ENCODE measurements at places on chromosomes 11 and 22.

DNA sequence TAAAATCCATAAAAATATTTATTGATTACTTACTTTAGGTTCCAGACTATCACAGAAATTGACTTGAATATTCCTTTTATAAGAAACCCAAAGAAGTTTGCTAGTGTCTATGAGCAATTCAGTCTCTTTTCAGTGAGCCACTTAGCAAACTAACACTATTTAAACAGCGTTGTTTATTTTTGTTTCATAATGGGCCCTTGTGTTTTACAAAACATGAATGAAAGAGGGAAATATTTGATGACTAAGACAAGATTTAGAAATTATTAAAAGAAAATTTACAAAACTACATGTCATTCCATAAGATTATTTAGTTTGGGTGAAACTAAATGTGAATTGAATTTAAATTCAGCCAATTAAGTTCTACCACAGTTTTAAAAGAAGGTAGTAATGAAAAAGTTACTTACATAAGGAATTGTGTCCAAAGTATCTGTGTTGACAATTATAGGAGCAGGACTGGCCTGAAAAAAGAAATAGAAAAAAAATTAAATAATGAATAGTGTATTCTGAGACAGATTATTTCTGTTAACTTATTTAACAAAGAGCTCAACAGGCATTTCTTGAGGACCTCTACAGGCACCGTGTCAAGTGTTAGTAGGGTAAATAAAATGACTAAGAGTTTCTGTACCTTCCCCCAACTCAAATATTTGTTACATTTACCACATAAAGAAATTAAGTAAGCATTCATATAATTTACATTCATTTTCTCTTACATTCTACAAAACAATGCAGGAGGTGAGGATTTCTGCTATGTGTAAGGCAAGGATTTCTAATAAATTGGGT, 964.9 kb upstream of the CCDC90B start:
- no peak for DNase-seq

- DNase-seq = no peak
Measured at GRCh38 chr11:16347928-16348685, 8.2 kb downstream of the SOX6 start.

- no peak for DNase-seq
Measured at GRCh38 chr11:66346476-66347424, 679 bp downstream of the B4GAT1 start.

- DNase-seq = no peak
Measured at GRCh38 chr11:34313099-34313517, 44.7 kb downstream of the ABTB2 start.

DNA sequence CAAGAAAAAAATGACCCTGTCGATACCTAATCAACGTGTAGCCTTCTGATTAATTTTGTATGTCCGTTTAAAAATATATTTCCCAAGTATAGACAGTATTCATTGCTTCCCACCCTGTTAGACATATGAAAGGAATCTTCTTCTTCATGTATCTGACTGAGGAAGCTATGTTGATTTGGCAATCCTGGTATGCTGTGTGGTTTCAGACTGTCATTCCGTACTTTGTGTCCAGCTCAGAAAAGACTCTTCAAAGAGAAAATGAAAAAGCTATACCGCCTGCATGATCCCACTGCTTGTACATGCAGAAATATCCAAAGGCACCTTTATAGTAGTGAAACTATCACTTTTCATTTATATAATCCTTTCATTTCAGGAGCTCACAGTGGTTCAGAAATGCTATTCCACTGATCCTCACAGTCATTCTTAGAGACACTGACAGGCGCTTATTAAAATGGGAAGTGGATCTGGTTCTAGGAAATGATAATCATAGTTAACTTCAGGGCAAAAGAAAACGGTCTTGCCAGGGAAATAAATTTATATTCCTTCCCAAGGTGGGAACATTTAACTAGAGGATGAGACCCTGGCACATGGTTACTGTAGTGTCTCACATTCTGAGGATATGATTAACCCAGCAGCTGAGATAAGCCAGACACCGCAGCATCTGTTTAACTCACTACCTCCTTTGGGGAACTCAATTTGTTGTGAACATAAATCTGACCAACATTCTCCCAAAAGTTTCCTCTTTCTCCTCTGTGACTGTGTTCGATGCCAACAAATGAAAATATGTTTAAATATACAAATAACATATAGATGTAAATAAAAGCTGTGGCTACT, 599.2 kb upstream of the LUZP2 start:
- no peak for DNase-seq

DNA sequence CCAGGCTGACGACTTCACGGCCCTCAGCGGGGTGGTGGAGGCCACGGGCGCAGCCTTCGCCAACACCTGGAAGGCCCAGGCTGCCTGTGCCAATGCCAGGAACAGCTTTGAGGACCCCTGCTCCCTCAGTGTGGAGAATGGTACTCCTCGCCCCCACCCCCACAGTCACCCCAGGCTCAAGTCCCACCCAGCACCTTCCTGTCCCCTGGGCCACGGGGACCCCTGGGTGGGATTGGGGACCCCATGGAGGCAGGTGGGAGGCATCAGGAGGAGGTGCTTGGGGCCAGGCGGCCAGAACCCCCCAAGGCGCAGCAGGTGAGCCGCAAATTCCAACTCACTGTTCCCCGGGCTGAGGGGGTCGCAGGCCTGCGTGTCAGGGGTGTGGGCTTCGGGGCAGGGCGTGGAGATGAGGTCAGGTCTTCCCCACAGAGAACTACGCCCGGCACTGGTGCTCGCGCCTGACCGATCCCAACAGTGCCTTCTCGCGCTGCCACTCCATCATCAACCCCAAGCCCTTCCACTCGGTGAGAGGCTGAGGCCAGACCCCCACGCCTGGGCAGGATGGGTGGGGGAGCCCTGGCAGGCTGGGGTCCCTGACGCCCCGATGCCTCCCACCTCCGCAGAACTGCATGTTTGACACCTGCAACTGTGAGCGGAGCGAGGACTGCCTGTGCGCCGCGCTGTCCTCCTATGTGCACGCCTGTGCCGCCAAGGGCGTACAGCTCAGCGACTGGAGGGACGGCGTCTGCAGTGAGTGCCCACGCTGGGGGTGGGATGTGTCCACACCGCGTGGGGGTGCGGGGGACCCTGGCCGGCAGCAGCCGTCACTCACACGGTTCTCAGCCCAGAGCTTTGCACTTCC, 9.4 kb downstream of the MUC5B start:
- DNase-seq = no peak

DNA sequence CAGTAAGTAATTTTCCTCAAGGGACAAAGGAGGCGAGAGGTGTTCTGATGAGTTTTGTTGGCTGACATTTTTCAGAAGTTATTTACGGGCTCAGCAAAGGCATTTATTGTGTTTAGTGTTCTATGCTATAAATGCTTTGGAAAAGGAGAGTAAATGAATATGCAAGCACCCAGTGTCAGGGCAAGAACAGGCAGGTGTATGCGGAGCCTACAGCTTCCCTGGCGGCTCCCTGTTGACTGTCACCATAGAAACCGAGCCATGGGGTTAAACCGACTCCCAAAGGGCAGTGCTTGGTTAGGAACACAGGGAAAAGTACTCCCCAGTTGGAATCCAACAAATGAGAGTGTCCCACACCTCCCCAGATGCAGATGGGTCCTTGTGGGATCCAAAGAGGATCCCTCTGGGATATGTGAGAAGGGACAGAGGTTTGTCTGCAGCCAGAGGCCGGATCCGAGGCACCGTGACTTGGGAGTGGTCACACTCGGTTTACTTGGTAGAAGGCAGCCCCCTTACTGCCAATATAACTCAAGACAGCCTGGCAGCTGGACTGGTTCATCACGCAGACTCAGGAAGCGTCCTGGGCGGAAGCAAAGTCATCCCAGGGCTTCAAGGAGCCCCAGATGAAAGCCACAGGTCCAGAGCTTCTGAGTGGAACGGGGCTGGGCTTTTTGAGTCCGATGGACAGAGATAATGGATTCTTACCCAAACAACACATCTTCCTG, 329.7 kb downstream of the CTTN start:
- DNase-seq = no peak

DNA sequence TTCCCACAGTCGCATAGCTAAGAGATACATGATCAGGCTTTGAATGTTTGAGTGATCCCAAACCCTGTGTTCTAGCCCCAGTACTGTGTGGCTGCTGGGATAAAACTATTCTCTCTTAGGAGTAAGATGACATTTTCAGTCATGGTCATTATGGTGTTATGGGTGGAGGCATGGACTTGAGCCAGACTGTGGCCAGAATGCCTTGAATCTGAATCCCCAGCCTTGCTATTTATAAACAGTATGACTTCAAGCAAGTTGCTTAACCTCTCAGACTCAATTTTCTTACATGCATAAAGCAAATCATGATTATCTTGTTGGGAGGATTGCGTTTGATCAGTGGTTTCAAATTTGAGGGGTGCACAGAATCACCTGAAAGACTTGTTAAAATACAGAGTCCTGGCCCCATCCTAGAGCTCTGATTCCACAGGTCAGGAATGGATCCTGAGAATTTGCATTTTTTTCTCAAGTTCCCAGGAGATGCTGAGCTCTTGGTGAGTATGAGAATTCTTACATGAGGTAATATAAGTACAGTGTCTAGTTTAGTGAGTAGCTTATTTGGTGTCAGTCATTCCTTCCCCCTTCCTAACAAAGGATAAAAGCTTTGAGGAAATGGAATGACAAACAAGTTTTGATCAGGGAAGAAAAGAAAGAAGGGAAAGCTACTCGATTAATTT, 571.7 kb downstream of the METTL15 start:
- no peak for DNase-seq

GRCh38 chr11:67627812-67628624, 1.7 kb downstream of the NUDT8 start:
- DNase-seq = no peak

DNA sequence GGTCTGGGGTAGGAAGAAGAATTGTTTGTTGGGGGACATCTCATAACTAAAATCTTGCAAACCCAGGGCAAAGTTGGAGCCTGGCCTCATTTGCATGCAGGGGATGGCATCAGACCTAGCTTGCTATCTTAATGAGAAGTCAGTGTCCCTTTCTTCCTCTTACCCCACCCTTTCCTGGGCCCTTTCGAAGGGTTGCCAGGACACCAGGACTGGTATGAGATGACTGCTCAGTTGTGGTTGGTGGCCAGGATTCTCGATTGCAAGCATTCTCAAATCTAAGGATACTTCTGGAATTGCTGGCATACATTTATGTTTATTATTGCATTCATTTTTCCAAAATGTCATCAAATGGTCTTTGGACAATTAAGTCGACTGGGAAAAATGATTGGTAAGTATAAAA, 131.0 kb downstream of the SLC1A2 start:
- no peak for DNase-seq

DNA sequence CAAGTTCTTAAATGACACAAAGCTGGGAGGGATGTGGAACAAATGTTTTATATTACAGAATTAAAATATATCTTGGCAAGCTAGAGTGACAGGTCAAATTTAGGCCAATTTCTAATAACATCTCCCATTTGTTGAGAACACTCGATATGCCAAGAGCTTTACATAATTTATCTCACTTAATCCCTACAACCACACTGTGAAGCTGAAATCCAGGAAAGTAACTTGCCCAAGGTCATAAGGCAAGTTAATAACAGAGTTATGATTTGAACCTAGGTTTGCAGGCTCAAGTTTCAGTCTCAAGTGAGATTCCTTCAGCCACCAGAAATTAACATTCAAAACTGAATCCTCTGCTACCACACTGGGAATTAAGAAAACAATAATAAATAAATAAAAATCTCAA, 38.3 kb downstream of the RAB30 start:
- no peak for DNase-seq

DNA sequence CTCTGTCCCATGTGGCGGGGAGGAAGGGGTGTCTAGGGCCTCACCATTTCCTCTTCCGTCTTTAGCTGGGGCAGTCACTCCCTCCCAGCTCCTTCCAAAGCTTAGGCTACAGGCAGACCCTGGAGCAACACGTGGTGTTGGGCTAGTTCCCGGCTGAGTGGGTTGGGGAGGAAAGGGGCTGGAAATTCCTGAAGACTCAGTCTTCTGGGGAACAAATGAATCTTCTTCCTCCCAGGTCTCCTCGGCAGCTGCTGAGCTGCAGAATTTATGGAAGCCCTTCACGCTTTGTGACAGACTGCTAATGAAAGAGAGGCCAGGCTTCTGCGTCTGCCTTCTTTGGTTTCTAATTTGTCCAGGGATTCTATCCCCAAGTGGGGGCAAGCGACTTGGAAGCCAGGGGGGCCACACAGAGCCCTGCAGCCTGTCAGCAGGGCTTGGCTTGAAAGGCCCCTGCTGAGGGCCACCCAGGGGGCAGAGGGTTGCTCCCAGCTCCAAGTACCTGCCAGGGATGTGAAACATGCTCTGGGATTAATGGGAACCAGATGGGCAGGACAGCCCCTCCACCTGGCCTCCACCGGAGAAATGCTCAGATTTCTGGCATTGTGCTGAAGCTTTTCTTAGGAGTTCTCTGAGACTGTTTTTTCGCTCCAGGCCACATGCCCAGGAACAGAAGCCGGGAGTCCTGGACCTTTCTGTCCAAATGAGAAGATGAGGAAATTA, 123.1 kb downstream of the PKNOX2 start:
- DNase-seq = no peak

DNA sequence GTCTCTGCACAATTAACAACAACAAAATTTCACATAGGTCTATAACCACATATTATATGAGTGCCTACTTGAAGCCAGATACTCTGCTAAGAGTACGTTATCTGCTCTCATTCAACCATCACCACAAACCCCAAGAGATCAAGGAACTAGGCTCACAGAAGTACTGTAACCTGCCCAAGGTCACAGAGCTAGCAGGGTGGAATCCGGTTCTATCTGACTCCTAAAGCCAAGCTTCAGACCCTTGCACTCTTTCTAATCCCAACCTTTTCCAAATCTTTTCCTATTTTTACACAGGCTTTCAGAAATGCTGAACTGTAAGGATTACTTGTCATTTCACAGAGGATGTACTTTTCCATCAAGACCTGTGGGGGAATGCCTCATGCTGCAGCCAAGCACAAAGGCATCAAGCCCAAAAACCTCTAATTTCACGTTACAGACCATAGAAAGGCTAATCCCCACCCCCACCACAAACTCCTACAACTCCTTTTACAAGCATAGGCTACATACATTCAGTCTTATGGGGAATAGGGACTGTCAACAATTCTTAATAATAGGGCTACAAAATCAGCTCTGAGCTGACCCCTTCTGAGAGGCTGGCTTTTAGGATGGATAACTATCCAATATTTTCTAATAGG, 927 bp downstream of the PRCP start:
- DNase-seq = no peak

DNA sequence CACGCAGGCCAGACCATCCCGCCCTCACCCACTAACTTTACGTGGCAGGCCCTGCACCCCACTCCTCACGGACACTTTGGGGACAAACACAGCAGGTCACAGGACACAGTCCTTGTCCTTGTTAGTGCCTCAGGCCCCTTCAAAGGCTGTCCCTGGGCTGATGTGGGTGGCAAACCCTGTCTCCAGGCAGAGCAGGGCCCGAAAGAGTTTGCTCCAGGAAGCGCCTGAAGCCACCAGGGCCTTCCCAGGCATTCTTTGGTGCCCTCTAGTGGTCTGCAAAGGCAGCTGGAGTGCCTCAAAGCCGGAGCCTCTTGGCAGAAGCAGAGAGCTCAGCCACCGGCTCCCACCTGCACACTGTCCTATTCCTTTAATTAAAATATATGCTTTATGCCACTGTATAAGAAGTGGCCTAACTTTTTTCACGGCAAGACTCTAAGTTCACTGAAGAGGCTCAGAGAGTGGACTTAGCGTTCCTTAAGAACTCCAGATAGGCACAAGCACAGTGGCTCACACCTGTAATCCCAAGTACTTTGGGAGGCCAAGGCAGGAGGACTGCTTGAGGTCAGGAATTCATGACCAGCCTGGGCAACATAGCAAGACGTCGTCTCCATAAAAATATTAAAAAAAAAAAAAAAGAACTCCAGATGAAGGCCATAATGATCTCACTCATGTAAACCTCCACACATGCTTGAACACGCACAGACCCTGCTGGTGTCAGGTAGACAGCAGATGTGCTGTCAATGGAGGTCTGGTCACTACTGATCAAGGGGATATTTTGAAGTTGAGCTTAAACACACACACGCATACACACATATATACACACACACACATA, 11.1 kb downstream of the TXN2 start:
- DNase-seq = peak; percentile 84
